ENCODE measurements at places on chromosomes 4 and X.

GRCh38 chr4:46974891-46975543 is 18.4 kb downstream of the GABRA4 start:
- no peak for DNase-seq

DNA sequence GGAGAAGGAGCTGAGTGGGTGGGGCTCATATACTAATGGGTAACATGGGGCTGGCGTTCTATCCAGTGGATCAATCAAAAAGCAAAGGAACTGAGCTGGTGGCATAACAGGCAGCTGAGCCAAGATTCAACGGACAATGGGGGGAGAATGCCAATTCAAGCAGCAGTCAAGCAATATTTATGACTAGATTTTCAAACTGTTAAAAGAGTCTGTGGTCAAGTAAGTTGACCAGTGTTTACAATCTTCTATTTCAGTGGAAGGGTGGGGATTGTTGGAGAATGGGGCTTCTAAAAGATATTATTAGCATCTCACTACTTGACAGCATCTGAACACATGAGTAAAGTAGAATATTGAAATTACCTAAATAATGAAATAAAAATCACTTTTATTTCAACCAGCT is 64.9 kb upstream of the SCRG1 start:
- DNase-seq: no peak

DNA sequence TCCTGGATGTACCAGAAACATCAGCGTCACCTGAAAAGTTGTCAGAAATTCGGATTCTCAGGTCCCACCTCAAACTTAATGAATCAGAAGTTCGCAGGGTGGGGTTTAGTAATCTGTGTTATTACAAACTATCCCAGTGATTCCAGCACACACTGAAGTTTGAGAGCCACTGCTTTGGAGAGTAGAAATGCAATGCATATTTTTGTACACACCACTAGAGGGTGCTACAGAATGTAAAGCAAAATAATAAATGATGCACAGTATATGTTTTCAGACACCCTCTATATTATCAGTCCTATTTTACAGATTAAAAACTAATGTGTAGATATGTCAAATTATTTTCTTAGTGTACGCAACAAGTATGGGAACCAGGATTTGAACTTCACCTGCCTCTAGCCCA is 2.4 kb upstream of the MORF4L2 start:
- DNase-seq: peak; percentile 8

DNA sequence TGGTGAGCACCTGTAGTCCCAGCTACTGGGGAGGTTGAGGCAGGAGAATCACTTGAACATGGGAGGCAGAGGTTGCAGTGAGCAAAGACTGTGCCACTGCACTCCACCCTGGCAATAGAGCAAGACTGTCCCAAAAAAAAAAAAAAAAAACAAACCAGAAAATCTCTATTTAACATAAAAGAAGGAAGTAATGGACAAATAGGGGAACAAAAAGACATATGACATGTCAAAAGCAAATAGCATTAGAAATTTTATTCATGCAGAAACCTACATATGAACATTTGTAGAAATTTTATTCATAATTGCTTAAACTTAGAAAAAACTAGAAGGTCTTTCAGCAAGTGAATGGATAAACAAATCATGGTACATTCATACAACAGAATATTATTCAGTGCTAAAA is 97.1 kb upstream of the SH3RF1 start:
- DNase-seq: no peak

GRCh38 chrX:154374313-154375155 is at the start of gene FLNA:
TSS of gene FLNA (minus strand) at chrX:154374634. CDS start at chrX:154371245, 3,389 bp downstream.
- DNase-seq: no peak
